Effector memory CD8-positive, alpha-beta T cell (primary cell): ENCODE measurements at places on chromosomes 4 and X.

DNA sequence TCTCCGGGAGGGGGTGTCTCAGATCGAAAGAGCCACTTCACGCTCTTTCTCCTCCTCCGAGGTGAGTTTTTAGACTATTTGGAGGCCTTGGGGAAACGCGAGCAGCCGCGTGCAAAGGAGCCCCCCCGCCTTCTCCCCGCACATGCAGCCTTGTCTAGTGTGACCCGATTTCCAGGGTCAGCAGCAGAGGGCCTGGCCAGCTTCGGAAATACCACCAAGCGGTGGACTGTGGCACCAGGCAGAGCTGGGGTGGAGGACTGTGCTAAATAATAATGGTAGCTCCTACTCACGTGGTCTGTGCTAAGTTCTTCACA is 79.3 kb upstream of the BCOR start:
- no peak for DNase-seq

DNA sequence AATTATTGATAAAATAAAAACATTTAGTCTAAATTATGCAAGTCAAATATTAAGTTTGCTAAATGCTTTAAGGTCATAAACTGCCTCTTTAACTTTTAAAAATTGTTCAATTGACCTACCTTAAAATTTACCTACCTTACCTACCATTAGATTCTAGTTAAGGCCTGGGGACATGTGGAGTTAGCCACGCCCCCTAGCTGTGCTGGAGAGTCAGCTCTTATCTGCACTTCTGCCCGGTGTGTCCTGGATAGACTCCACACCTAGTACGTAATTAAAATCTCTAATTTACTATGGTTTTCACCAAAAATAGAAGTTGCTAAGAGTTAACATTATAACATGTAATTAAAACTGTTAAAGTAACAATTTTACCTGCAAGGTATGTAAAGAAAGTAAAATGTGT is 22.7 kb downstream of the TENM3 start:
- DNase-seq, result no peak

DNA sequence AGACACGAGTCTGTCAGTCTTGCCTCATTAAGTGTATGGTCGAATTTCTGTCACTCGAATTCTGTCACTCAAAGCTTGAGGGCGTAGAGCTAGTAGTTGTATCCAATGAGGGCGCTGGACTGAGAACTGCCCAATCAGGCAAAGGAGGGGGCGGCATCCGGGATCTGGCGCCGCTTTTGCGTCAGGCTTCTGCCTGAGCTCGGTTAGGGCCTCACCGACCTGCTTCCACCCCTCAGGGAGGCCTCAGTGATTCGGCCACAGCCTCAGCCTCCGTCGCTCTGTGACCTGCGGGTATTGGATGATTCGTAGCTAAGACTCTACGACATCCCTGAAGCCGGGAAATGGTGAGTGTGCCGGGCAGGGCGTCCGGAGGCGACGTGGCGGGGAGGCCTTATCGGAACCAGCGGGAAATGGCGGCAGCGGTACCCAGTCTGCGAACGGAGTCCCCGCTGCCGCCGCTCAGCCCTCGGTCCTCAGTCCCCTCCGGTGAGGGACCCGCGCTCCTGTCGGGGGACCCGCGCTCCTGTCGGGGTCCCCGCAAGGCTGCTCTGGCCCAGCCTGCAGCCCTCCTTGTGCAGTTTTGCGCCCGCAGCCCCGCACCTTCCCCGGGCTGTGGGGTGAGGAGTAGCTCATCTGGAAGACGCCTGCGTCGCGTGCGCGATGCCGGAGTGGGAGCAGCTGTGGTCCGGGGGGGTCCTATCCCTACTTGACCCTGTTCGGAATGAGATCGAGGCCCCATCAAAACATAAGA is 88.3 kb downstream of the ZNF718 start:
- no peak for DNase-seq

- no peak for DNase-seq
These were observed 201.3 kb upstream of the GNPDA2 start for GRCh38 chr4:44927399-44928380.

DNA sequence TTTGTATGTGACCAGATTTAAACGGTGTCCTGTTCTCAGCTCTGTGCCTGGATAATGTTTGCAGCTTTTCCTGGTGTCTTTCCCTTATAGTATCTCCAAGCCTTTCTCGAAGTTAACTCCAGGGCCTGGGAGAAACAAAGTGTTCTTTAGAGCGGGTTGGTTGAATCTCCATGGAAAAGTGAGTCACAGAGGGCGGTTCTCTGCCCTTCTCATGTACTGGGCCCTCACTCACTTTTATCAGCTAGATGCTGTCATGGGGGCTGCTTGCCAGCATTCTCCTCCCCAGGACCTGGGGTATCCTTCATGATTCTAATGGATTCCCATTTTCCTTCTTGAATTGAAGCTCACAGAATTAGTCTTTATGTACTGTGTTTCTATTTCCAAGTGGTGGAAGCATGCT is 46.1 kb upstream of the MAGEC2 start:
- no peak for DNase-seq

DNA sequence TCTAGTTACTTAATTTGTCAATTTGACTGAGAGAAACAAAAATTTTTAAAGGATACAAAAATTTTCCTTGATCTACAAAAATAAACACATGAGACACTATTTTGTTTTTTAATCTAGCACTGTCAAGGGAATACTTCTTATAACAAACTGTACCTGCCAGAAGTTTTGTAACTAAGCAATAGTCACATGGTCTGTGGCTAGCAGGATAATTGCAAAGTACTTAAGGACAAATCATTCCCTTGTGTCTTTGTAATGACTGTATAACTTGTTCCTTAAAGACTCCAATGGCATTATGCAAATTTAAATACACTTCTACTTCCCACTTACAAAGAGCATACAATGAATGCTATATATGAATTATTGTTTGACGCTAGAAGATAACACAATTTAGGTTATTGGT is 25.1 kb upstream of the ANK2 start:
- DNase-seq, result no peak

DNA sequence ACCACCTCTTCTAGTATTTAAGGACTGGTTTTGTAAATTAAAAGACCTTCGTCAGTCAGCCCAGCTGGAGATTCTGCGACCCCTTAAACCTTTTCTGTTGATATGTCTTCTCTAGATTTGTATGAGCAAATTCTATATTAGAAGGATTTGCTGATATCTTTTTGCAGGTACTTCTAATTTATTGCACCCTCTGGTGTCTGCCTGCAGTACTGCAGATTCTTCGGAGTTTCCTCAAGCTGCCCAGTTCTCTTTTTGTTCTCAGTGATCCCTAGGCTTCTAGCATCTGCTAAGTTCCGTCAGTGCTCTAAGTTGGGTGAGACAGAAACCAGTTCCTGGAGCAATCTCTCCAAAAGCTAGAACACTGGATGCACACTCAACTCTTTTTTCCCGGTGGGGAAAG is 545.2 kb downstream of the C4orf33 start:
- DNase-seq, result peak; percentile 6

- no peak for DNase-seq
These were observed 18.8 kb upstream of the COL25A1 start for GRCh38 chr4:109321232-109321631.

DNA sequence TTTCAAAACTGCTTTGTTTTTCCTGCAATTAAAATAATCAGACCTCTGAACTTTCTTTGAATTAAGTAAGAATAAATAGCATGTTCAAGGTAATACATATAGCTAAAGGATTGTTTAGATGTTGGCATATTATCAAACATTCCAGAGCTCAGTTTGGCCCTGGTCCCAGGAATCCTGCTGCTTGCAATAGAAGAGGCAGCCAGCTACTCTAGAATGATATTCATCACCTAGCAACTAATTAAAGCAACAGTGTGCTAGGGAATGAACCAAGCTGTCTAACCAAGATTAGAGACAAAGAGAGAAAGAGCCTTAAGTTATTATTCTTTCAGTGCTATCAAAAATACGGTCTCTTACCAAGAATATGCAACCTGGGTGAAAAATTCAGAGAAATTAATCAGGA is 460.9 kb downstream of the GABRG1 start:
- no peak for DNase-seq

GRCh38 chrX:153736071-153736820 is 11.6 kb downstream of the ABCD1 start:
- DNase-seq, result no peak

- no peak for DNase-seq
These were observed 60.4 kb downstream of the MCF2 start for GRCh38 chrX:139647597-139647996.

GRCh38 chr4:177968817-177969442 is 526.7 kb upstream of the AGA start:
- DNase-seq, result no peak

- DNase-seq, result no peak
These were observed 70.3 kb upstream of the DDX60 start for GRCh38 chr4:168388890-168389289.

DNA sequence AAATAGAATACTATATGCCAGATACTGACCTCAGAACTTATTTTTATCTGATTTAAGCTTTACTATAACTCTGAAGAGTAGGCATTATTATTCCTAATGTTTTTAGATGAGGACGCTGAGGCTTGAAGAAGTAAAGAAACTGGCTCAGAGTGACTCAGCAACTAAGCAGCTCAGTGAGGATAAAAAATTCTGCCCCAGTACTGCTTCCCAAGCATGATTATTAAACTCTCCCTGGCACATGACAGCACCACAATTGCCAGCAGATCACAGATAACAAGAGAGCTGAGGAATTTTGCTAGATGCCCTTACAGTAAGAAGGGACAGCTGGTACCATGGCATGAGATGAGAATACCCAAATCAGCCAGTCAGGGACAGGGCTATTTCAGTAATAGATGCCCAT is 219.4 kb downstream of the NKX6-1 start:
- DNase-seq, result no peak

GRCh38 chrX:97308171-97308570 is 424.5 kb downstream of the RPA4 start:
- DNase-seq, result no peak

- no peak for DNase-seq
These were observed 39.8 kb downstream of the IL15 start for GRCh38 chr4:141676087-141676670.

GRCh38 chr4:99529228-99529627 is 18.4 kb downstream of the C4orf17 start:
- DNase-seq, result no peak

DNA sequence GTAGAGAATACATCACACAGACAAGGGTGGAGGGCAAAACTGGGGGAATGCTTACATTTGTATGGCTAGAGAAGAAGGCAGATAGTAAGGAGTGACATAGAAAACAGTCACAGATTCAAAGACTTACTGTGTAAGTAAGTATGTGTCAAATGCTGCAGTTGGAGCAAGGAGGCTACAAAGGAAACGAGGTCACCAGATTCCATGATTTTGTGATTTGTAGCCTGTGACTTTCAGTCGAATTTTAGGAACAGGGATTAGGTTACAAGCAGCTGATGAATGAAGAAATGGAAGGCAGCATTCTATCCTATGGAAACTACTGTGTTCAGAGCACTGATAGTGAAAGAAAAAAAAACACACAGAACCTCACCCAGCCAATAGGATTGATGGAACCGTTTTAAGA is 407.9 kb downstream of the IL15 start:
- DNase-seq, result no peak

- DNase-seq, result no peak
These were observed 830.5 kb downstream of the PDHA2 start for GRCh38 chr4:96670381-96670780.

DNA sequence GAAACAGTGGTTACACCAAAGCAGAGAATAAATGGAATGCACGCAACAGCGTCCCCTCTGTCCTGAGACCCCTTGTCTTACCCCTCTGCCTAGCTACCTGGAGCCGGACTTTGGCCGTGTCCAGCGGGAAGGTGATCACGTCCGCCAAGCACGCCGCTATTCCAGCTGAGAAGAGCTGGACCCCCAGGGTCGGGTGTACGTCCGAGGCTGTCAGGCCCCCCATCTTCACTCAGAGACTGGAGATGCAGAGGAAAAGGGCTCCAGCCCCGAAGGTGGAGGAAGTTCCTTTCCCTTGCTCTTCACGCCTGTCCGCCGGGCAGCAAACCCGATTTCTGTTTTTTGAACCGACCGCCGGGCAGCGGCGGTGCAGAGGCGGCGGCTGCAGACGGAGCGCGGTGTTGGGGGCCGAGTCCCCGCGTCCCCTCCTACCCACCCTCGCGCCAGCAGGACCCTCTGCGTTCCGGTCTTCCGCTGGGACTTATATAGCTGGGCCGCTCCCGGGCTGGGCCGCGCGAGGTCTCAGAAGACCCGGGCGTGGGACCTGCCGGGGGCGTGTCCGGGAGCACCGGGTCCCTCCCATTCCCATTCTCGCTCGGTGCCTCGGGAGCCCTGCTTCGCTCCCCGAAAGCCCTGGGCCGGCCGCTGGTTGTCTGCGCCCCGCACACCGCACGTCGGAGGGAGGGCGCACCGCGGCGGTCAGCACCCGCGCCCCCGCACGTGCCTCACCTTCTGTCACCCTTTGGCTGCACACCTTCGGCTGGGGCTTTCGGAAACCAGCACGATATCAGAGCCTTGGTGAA is at the start of gene UCP1:
UCP1 (minus strand) TSS at position 455 of the 800 bp plus-strand sequence; CDS start at position 223, 232 bp downstream.
- DNase-seq, result no peak

- no peak for DNase-seq
These were observed 158.1 kb upstream of the MAMLD1 start for GRCh38 chrX:150205011-150205410.

GRCh38 chr4:29538889-29539646 is 1181.1 kb upstream of the PCDH7 start:
- DNase-seq, result no peak

DNA sequence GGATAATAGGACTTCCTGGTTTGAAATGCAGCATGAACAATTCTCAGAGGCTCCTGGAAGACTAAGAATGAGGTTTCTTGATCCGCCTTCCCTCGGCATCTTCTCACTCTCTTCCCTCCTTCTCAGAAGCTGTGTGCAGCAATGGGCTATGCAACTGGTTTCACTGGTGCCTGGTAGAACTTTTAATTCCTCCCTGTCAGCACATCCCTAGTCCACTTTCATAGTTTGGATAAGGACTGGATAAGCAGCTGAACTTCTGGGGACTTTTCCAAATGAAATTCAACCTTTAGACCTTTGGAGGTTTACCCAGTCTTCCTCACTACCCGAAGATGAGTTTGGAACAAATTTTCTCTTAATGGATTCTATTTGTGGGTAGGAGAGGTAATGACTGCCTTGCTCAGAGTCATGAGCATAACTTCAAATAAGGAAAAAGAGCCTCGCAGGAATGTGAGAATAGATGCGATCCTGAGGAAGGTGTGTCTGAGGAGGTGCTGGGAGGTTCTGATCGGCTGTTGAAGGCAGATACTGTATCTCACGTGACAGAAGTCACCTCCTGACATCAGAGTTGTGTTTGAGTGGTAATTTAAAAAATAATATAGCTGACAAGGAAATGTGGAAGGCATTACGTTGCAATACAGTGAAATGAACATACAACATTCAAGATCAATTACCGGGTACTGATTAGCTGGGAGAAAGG is 56.0 kb upstream of the HAND2 start:
- DNase-seq, result no peak

DNA sequence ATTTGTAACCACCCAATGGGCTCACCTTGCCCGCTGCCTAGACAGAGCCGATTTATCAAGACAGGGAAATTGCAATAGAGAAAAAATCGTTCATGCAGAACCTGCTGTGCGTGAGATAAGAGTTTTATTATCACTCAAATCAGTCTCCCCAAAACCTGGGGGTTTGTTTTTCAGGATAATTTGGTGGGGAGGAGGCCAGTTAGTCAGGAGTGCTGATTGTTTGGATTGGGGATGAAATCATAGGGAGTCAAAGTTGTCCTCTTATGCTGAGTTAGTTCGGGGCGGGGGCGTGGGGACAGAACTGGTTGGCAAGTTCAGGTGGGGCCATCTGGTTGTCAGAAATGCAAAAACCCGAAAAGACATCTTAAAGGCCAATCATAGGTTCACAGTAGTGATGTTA is 203.0 kb downstream of the MAB21L2 start:
- DNase-seq, result no peak
